Heart right ventricle (tissue), 16 donors: ENCODE measurements at places on chromosomes 3 and 15. TPM values are rescaled to one million over a fixed set of nuclear protein-coding genes. Genes with fewer than 3 reads are reported as not detected.

DNA sequence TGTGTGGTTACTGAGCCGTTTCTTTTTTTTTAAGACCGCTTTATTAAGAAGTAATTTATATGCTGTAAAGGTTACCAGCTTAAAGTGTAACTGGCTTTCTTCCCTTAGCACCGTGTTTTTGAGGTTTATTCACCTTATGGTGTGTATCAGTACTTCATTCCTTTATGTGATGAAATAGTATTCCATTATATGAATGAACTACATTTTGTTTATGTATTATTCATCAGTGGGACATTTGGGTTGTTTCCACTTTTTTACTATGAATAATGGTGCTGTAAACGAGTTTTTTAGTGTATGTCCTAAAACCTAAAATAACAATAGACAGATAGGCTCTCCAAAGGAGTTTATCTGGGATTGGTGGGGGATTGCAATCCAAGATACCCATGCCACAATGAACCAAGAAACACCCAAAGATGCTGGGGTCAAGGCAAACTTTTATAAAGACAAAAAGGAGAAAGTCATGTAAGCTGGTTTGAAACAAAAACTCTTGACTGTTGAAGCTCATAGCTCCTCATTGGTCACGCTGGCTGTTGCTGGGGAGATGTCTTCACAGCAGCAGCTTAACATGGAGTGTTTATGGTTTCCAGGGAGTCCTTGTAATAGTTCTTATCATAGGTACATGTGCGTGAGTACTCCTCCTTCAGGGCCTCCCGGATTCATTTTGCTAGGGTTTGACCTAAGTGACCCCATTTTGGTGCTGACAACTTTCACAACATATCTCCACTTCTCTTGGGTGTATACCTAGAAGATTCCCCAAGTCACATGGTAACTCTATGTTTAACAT is 16.0 kb downstream of the TM2D3 start:
- DNase-seq = no peak

- DNase-seq = no peak
Observed at GRCh38 chr15:81880314-81880713, 165.5 kb downstream of the MEX3B start.

The BUB1B gene
- total RNA-seq = 5.1 TPM

DNA sequence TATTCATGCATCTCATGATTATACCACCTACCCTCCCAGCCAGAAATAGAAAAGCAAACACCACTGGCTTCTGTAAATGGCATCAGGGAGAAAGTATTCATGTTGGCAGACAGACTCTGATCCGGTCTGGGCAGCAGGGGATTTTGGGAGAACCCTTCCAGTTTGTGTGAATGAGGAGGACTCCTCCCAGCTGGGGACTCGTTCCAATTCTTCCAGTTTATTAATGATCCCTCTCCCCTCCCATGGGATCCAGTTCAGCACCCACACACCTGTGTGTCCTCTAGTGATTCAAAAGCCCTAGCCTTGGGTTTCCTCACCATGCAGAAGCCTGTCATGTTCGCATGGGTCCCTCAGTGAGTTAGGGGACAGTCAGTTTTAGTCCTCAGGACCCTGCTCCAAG is 110.9 kb downstream of the IQSEC1 start:
- DNase-seq = no peak

DNA sequence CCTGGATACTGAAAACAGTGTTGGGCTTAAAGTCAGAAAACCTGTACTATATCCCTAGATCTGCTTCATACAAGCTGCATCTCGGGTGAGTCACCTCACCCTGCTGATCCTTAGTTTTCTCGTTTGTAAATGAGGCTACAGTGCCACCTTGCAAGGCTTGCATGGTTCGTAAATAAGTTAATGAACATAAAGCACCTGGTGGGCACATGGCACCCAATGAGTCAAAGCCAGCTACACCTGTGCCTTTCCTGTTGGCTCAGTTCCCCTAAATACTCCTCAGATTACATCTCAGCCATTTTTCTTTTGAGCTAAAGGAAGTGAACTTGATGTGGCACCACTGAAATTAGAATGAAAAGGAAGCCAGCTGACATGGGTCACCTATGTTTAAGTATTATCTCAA is 26.5 kb downstream of the RTP1 start:
- no peak for DNase-seq

GRCh38 chr3:11346416-11346815 is 74.2 kb downstream of the ATG7 start:
- DNase-seq = no peak

DNA sequence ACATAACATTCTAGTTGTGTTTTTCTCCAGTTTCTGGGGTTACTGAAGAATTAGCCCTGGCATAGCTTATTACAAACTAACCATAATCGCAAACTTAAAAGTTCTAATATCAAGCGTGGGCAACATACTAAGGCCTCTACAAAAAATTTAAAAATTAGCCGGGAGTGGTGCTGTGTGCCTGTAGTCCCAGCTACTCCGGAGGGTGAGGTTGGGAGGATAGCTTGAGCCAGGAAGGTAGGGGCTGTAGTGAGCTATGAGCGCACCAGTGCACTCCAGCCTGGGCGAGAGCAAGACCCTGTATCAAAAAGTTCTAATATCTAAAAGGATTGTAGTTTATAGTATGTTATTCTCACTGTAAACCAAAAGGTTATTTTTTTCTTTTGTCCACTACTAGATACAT is 1.1 kb downstream of the OIP5 start:
- no peak for DNase-seq

DNA sequence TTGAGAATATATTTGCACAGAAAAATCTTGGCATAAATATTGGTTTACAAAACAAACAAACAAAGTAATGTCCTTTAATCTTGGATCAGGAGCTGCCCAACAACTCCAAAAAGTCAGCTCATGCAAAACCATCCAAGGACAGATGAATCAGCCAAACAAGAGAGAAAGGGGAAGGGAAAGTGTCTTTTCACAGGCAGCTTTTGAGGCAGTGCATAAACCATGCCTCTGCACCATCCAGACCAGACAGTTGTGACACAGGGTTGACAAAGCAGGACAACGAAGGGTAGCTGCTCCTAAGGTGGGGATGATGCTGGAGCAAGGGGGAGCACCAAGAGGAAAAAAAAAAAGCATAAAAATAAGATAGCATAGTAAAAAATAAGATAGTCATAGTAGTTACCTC is 8.7 kb downstream of the CD86 start:
- DNase-seq = no peak

DNA sequence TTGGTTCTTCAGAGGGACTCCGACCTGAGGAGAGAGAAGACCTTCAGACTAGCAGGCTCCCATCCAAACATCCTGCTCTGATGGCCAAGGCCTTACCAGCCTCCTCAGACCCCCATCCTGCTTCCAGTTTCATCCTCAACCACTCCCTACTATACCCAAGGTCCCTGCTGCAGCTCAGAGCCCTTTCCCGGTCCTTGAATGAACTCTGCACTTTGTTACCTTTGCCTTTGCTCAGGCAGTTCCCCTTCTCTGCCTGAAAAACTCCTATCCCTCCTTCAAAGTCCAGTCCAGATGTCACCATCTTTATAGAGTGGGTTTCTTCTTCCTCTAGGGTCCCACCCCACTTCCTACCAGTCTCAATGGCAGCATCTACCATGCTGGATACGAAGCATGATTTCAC is 13.1 kb downstream of the EFCAB12 start:
- DNase-seq = no peak

DNA sequence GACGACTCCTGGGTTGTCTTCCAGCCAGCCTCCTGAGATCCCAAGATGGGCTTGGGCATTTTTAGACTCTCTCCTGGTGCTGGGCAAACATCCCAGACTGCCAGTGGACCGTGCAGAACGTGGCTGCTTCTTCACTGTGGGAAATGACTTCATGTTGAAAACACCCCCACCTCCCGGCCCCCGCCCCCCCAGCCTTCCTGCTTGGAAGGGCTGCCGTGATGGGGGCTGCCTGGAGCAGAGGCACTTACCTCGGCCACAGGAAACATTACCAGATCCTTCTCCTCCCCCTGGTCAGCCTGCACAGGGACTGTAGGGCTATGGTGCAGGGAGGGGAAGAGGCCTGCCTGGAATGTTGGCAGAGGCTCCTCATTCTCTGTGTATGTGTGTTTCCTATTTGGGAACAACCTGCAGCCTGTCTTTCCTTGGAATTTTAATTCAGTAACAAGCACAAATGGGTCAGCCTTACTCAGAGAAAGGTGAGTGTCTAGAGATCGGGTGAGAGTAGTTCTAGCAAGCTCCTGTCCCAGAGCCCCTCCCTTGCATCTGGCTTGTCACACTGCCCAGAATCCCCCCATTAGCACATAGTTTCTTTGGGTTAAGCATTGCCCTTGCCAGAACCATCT is 90.8 kb downstream of the ANP32A start:
- DNase-seq = peak; percentile 70

DNA sequence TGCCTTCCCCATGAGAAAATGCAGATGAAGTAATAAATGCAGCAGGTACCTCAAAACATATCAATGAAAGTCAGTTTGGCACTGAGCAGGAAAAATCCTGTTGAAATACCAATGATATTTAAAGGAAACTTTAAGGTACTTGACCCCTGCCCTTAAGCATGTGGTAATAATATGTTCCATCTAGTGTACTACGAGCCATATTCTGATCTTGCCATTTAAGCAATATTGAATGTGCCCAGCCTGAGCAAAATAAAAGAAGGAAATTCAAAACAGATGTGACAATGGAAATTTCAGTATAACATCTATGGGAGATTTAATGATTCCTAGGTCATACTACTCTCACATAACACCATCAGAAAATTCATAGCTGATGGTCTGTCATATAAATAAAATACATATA is 191.8 kb upstream of the CGNL1 start:
- DNase-seq = no peak

The PLCH1 gene
- 0.19 TPM for total RNA-seq

DNA sequence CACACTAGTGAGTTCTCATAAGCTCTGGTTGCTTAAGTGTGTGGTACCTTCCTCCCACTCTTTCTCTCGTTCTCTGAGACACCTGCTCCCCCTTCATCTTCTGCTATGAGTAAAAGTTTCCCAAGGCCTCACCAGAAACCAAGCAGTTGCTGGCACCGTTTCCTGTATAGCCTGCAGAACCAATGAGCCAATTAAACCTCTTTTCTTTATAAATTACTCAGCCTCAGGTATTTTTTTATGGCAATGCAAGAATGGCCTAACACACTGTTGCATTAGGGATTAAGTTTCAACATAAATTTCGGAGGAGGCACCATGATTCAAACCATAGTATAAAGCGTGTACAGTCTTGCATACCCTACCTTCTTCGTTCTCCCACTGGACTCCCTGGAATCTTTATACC is 252.3 kb upstream of the CHRM5 start:
- DNase-seq = no peak

GRCh38 chr3:84136425-84136824 is 822.4 kb upstream of the CADM2 start:
- no peak for DNase-seq

DNA sequence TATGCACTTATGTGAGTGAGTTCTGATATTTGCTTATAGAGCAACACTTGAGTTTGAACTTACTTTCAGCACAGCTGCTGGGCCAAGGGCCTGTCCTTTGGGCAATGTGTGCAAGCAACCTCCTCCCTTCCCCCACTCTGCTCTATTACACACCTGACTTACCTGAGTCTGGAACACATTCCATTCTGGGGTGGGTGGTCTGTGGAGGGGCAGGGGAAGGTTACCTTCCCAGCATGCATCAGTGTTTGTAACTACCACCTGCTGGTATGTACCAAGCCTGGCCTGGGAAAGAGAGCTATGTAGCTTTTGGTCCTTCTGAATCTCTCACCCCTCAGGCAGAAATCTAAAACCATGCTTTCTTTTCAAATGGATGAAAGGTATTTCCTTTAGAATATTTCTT is 103.0 kb downstream of the ISL2 start:
- no peak for DNase-seq

DNA sequence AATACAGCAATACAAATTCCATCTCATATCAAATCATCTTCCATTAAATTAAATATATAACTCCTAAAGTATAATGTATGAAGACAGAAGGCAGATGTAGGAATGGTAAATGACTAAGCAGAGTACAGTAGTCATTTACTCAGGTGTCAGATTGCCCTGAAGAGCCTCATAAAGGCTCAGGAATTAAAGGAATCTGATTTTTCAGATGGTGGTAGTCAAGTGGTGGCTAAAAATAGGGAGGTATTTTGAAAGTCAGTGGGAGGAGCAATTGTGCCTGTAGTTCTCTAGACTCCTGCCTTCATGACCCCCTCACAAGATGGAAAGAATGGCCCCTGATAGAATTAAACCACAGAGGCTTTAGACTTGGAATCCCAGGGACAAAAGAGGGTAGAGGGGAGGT is 142.7 kb upstream of the SYNPR start:
- DNase-seq = no peak

The MESP1 gene
- 5.6 TPM for total RNA-seq

DNA sequence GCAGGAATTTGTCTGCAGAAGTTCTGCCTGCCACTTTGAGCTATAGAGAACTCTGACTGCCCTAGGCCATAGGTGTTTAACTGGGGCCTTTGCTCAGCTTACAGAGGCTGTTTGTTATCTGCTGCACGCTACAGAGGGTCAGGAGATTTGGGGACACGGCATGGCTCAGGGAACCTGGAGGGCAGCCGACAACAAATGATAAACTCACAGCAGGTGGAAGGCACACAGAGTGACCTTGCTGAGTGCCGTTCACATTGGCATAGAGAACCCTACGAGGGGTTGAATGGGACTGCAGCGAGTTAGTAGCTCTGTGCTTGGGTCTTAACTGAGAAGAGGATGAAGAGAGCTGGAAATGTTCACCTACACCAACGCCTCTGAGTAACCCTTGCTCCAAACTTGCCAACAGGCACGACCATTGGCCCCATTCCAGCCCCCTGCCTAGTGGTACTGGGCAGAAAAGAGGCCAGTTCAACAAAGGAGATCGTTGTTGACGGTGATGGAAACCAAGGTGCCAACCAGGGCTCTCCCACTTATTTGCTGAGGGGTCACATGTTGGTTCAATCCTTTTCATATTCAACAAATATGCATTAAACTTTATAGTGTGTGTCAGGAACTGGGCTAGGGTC is 301.1 kb downstream of the NTRK3 start:
- DNase-seq = no peak

DNA sequence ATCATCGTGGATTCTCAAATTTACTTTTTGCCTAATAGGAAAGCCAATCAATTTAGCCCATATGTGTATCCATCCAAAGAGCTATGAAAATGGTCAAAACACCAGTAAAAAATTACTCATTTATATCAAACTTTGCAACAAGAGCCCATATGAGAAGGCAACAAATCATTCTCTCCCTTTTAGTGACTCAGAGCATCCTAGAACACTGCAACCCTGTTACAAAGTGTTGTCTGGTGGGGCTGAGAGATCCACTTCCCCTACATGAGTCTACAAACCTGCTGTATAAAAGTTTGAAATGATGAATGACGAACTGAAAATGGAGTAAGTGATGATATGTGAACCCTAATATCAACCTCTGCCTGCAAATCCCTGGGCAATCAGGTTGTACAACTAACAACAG is 23.3 kb downstream of the PDZRN3 start:
- no peak for DNase-seq

The CCR3 gene
- total RNA-seq = 0.61 TPM

The RPUSD3 gene
- 28.1 TPM for total RNA-seq

DNA sequence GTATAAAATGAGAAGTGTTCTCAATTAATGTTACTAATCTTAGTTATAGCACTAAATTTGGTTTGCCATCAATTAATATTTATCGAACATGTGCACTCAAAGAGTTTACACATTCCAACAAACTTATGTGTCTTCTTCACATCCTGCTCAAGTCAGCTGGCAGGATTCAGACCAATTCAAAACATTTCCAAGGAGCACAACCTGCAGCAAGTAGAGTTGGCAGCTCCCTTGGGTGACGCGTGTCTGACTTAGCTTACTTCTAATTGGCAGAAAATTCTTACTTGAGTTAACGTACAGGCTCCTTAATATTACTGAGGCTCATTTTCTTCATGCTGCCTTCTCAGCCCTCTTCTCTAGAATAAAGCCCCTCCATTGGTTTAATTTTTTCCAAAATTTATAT is 110.4 kb upstream of the PFN2 start:
- DNase-seq = no peak

The CLDN16 gene
- total RNA-seq = not detected

The ARNT2 gene
- 5.2 TPM for total RNA-seq
